T-cell (primary cell): ENCODE measurements at places on chromosomes 6 and 20.

DNA sequence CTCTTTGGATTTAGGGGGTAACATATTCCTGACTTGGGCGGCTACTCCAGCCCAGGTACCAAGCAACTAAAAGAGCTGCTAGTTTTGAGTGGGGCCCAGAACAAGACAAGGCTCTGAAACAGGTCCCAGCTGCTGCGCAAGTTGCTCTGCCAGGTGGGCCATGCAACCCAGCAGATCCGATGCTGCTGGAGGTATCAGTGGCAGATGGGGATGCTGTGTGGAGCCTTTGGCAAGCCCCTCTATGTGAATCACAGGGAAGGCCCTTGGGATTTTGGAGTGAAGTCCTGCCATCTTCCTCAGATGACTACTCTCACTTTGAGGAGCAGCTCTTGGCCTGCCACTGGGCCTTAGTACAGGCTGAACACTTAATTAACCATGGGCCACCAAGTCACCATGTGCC, 43.7 kb upstream of the VSX1 start:
- no peak overlapping the region for H3K27ac ChIP-seq
- H3K27me3 ChIP-seq = no peaks in the 10 kb centered on the region
- no peak overlapping the region for H3K4me3 ChIP-seq
- no peaks in the 10 kb centered on the region for H3K36me3 ChIP-seq

GRCh38 chr6:37965964-37966676, 146.6 kb downstream of the ZFAND3 start:
- H3K4me3 ChIP-seq = no peak overlapping the region
- H3K36me3 ChIP-seq = no peaks in the 10 kb centered on the region
- no peak overlapping the region for H3K27ac ChIP-seq
- H3K4me1 ChIP-seq = no peaks in the 10 kb centered on the region

GRCh38 chr20:6045566-6045965, 8.3 kb downstream of the LRRN4 start:
- no peaks in the 10 kb centered on the region for H3K4me1 ChIP-seq
- DNase-seq = no peak
- H3K36me3 ChIP-seq = peaks cover 10% of the 10 kb centered on the region
- H3K27ac ChIP-seq = no peak overlapping the region

GRCh38 chr6:13461805-13462204, 25.6 kb downstream of the GFOD1 start:
- no peak for DNase-seq
- H3K4me1 ChIP-seq = peaks cover 7% of the 10 kb centered on the region
- no peaks in the 10 kb centered on the region for H3K27me3 ChIP-seq
- H3K36me3 ChIP-seq = no peaks in the 10 kb centered on the region
- H3K27ac ChIP-seq = no peak overlapping the region
- no peak overlapping the region for H3K4me3 ChIP-seq

- no peaks in the 10 kb centered on the region for H3K36me3 ChIP-seq
- no peak overlapping the region for H3K27ac ChIP-seq
- no peak overlapping the region for H3K4me3 ChIP-seq
- peaks cover under 1% of the 10 kb centered on the region for H3K27me3 ChIP-seq
- no peaks in the 10 kb centered on the region for H3K4me1 ChIP-seq
Measured at GRCh38 chr6:134657751-134658527, 292.0 kb downstream of the ALDH8A1 start.
